ENCODE measurements at places on chromosomes 16 and 17.

DNA sequence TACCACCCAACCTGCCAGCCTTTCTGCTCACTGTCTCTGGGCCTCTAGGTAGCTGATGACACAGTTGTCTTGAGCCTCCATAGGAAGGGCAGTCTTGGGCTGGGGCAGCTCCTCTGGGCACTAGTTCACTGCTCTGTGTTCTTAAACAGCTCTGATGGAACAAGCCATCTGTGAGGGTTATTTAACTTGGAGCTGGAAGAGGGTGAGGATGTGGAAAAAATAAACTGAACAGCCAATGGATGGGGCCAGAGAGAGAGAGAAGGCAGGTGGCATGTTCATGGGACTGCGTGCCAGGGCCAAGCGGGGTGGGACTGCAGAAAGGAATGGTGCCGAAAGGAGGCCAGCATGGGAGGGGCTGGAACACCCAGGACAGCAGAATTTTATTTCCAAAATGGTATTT lies 52.6 kb downstream of the HIC1 start:
- DNase-seq = no peak

- DNase-seq = no peak
These were observed 29.5 kb upstream of the CFAP20 start for GRCh38 chr16:58158725-58159124.

- DNase-seq = no peak
These were observed 17.9 kb downstream of the LIG3 start for GRCh38 chr17:34998205-34998604.

DNA sequence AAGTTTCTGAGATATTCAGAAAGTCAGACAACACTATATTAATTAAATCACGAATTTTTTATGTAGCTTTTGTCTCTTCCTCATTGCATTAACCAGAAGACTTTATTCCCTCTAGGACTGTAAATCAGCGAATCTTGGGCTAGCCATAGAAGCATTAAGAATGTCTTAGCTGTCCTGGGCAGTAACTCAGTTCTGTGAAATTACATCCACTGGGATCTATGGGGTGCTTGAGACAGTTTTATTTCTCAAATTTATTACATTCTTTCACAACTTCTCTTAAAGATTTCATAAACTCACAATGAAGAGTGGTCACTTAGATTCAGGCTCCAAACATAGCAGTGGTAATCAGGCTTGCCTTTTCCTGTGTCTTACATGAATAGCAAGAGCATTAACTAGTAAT lies 1153.4 kb downstream of the CDH8 start:
- DNase-seq = no peak

DNA sequence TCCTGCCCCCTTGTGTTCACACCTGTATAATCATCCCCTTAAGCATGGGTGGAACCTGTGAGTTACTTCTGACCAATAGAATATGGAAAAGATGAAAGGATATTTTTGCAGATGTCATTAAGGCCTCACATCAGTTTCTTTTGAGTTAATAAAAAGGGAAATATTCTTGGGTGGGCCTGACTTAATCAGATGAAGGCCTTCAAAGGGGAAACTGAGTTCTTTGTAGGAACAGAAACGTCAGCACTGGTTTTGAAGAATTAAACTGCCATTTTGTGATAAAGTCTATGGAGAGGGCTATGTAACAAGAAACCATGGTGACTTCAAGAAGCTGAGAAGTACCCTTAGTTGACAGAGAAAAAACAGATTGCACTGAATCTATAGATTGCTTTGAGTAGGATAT lies 168.7 kb upstream of the CNTNAP4 start:
- DNase-seq = no peak

- peak; percentile 63 for DNase-seq
These were observed 23.2 kb downstream of the MAP3K14 start for GRCh38 chr17:45293413-45294211.

GRCh38 chr16:55778757-55779156 lies 54.1 kb downstream of the CES1 start:
- no peak for DNase-seq

Measured in spinal cord (tissue), 10 donors.